RWPE1 (cell line): ENCODE measurements at places on chromosomes 2 and 18.

- no peak for DNase-seq
Measured at GRCh38 chr2:71575966-71576365, 122.6 kb downstream of the DYSF start.

GRCh38 chr2:123380370-123380935, 644.6 kb upstream of the CNTNAP5 start:
- no peak for DNase-seq

GRCh38 chr18:11034884-11035283, 114.5 kb downstream of the PIEZO2 start:
- no peak for DNase-seq

- DNase-seq = no peak
Measured at GRCh38 chr2:143685421-143686078, 556.3 kb downstream of the ARHGAP15 start.

DNA sequence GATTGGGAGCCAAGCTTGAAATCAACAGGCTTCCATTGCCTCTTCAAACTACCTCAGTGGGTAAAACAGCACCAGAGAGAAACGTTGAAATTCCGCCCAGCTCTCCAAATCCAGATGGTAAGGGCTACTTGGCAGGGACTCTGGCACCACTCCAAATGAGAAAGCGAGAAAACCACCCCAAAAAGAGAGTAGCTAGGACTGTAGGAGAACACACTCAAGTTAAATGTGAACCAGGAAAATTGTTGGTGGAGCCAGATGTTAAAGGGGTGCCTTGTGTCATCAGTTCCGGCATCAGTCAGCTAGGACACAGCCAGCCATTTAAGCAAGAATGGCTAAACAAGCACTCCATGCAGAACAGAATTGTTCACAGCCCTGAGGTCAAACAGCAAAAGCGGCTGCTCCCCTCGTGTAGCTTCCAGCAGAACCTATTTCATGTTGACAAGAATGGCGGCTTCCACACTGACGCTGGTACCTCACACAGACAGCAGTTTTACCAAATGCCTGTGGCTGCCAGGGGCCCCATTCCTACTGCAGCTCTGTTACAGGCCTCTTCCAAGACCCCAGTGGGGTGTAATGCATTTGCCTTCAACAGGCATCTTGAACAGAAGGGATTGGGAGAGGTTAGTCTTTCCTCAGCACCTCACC, 167.3 kb downstream of the ASXL3 start:
- no peak for DNase-seq

GRCh38 chr18:27614951-27615844, 430.1 kb upstream of the CHST9 start:
- DNase-seq = no peak

GRCh38 chr18:23201741-23202140, 66.5 kb downstream of the CABLES1 start:
- DNase-seq = no peak

GRCh38 chr2:7906431-7906830, 775.4 kb upstream of the ID2 start:
- DNase-seq = no peak

DNA sequence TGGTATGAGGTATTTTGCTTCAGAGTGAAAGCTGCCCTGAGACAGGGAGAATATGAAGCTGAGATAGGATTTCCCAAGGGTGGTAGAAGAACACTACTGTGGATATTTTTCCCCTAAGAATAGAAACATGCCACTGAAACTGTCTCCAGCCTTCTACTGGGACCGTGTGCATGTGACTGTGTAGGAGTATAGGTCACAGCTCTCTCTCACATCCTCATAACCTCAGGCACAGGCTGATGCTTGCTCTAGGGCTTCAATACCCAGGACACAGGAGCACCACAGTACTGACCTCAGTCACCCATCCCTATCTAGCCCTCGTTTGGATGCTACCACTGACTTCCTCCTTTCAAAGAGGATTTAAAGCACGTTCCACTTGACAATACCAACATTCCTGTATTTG, 67.2 kb downstream of the REV1 start:
- no peak for DNase-seq

DNA sequence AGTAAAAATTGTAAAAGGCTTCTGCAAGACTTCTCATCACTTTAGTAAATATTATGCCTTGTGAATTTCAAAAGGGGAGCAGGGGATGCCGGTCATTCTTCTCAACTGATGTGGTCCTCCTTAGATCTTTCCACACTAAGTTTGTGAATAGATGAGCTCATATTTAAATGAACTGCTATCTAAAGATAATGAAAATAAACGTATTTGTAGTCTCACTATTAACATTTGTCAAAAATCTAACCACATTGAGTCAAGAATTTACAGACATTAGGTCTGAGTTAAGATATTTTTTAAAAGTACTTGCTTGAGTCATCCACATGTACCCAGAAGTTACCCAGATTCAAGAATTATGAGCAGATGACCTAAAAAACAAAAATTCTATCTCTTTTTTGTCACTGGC, 6.5 kb downstream of the PRPF40A start:
- DNase-seq = no peak

GRCh38 chr2:233693963-233694362, 1.3 kb downstream of the UGT1A6 start:
- DNase-seq = no peak

DNA sequence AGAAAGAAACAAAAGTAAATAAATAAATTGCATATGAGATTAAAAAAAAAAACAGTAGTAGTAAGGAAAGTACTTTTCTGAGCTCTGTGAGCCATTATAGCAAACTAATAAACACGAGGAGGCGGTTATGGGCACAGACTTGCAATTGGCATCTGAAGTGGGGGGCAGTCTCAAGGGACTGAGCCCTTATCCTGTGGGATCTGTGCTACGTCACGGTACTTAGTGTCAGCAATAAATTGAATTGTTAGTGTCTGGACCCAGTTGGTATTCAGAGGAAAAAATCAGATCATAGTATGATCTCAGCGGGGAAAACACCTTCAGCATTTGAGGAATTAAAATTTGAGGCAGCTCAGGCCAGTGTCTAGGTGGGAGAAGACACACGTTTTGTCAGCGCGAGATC, 76.6 kb upstream of the TEX51 start:
- no peak for DNase-seq

- no peak for DNase-seq
Measured at GRCh38 chr18:72674710-72675109, 130.6 kb upstream of the CBLN2 start.

- DNase-seq = no peak
Measured at GRCh38 chr2:238509903-238510302, 83.2 kb downstream of the ASB1 start.

- DNase-seq = no peak
Measured at GRCh38 chr2:49318531-49318930, 164.2 kb upstream of the FSHR start.

DNA sequence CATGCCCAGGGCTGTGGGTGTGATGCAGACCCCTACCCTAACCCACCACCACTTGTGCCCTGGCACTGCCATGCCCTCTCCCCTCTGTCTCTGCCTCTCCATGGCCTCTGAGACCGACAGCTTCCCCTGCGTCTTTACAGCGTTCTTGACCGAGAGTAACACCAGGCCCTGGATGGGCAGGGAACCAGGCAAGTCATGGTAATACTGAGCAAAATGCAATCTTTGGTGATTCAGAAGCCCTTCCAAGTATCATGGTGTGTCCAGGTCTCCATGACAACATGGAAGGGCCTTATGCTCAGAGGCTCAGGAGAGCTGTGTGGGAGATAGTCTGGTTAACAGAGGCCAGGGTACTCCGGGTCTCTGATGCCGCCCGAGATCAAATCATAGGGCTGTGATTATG, 176.1 kb downstream of the KLHL29 start:
- no peak for DNase-seq

DNA sequence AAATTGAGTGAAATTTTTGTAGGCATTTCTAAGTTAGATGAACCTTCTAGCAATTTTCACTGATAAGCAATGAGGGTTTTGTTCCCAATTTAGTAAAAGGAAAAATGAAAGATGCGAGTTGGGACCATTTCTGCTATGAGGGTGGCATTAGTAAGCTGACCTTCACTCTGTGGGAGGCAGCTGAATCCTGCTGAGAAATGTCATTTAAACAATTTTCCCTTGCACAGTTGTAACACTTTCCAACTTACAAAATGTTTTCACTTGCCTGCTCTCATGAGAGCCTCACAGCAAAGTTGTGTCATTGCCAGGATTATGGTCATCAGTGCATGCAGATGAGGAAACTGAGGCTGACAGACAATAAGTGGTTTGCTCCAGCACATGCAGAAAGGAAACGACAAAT, 527.7 kb downstream of the TNS1 start:
- no peak for DNase-seq
